ENCODE measurements at places on chromosomes 3 and 15. TPM values are rescaled to one million over a fixed set of nuclear protein-coding genes. Genes with fewer than 3 reads are reported as not detected.

GRCh38 chr3:155382396-155383042 lies 89.0 kb upstream of the STRIT1 start:
- no peak for DNase-seq

SLC22A13 gene
- not detected for total RNA-seq

- no peak for DNase-seq
Measured at GRCh38 chr3:51721062-51721745, 14.3 kb downstream of the GRM2 start.

CHRD gene
- 1.9 TPM for total RNA-seq

SELENOS gene
- 102 TPM for total RNA-seq

- no peak for DNase-seq
Measured at GRCh38 chr15:83194528-83194927, 13.1 kb downstream of the HDGFL3 start.

EPHB1 gene
- total RNA-seq: 11.0 TPM

GRCh38 chr3:149736175-149736952 lies 15.9 kb downstream of the COMMD2 start:
- DNase-seq: no peak

GRCh38 chr3:177529071-177529550 lies 331.8 kb upstream of the TBL1XR1 start:
- DNase-seq: no peak

GRCh38 chr15:91408476-91409076 lies 308.5 kb downstream of the SV2B start:
- DNase-seq: no peak

- no peak for DNase-seq
Measured at GRCh38 chr15:57171426-57171825, 204.9 kb upstream of the CGNL1 start.

DNA sequence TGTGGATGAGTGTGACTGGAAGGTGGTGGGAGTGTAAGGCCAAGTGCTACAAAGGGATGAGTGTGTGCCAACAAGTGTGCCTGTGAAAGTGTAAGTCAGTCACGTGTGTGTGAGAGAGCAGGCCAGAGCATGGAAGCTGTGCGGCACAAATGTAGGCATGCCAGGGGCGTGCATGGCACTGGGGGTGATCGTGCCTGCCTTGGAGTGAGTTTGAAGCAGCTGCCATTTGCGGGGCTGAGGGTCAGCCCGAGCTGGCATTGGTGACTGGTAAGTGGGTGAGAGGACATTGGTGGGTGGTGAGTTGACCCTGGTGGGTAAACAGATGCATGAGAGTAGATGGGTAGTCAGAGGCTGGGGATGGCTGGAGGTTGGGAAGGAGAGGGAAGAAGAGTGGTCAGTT lies 24.5 kb downstream of the CD276 start:
- DNase-seq: no peak

DNA sequence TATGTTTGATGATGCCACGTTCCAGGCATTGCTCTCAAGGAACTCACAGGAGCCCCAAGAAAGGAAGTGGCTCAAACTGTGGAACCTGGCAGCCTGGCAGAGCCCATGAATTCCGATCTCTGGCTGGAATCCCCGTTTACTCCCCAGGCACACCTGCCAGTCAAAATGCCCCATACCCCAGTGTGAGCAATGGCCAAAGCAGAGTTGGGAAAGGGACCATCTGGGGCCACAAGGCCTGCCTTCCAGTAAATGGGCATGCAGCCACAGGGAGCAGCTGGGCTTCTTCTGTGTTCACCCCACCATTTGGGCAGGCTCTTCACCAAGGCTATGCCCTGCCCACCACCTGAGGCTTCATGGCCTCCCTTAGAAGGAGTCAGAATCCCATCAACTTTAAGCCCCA lies 257.0 kb upstream of the GOLGA6L4 start:
- DNase-seq: no peak

DNA sequence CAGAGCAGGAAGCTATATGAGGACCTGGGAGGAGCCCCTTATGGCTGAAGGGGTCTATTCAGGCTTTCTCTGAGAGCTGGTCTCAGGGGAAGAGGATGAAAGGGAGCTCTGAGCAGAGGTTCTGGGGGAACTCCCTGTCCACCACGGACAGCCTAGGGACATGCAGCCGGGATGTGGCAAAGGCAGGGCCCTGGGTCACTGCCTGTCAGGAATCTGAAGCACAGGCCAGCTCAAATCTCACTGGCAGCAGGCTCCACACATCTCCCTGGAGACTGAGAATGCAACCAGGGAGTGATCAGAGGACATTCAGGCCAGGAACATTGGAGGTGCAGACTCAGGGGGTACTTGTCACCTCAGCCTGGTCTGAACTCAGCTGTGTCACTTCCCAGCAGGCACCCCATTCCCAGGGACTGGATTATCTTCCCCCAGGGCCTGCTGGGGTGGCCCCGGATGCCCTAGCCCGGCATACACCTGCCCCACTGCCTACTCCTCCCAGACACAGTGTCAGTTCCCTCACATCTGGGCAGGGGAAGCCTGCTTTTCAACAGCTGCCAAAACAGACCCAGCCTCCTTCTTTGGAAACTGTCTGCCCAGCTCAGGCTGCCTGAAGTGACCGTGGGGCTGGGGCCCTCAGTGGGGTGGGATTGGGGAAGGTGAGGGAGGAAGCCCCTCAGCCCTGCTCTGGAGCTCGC lies 18.3 kb upstream of the SEMA3F start:
- no peak for DNase-seq

DNA sequence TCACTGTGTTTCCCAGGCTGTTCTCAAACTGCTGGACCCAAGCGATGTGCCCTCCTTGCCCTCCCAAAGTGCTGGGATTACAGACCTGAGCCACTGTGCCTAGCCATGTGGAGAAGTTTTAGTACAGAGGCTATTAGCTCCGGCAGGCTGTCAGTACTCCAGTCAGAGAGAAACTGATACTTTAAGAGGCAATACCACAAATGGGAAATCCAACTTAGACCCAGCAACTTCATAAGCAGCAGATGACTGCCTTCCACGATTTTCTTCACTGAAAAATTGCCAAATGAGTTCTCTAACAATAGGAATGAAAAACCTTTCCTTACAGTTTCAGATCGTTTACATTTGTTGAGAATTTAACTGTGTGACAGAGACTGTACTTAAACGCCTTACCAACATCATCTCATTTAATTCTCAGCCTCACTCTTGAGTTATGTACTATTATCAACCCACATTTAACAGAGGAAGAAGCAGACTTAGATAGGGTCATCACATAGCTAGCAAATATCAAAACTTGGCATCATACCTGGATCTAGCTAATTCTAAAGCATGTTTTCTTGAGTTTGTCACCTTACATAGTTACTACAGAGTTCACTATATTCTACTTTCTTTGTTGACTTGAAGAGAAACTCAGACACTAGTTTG lies 127.4 kb downstream of the TCF12 start:
- DNase-seq: no peak

CATSPER2 gene
- 0.29 TPM for total RNA-seq

- DNase-seq: peak; percentile 36
Measured at GRCh38 chr15:64681424-64682024, 93.9 kb downstream of the RBPMS2 start.

DCBLD2 gene
- total RNA-seq: 175 TPM

LCMT2 gene
- 6.7 TPM for total RNA-seq

DNA sequence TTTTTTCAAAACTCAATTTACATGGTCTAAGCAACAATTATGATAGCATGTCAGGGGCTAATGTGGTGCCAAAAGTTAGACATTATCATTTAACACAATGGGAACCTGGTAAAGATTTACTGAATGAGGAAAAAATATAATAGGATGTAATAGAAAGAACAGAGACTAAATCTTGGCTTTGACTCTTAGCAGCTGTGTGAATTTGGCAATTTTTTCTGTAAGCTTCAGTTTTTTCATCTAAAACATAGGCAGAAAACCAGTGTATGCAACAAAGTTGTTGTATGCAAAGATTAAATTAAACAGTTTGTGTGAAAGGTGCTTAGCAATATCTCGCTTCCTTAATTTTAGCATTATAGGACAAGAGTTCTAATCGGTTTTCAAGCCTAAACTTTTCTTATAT lies 57.6 kb downstream of the ZBTB20 start:
- no peak for DNase-seq

DNA sequence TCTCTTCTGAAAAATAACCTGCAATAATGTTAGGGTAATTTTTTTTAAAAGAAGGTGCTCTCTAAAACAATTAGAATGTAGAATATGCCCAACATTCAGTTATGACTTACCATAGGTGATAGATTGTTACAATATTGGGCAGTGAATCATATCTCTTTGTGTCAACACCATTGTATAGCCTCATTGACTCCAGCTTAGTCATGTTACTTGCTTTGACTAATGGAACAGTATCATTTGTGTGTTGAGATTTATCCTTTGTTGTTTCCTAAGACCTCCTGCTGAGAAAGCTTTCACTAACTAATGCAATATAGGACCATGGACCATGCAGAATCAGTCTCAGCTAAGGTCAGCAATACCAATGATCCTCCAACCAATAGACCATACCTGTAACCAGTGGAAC lies 1106.4 kb downstream of the SI start:
- DNase-seq: no peak

DNA sequence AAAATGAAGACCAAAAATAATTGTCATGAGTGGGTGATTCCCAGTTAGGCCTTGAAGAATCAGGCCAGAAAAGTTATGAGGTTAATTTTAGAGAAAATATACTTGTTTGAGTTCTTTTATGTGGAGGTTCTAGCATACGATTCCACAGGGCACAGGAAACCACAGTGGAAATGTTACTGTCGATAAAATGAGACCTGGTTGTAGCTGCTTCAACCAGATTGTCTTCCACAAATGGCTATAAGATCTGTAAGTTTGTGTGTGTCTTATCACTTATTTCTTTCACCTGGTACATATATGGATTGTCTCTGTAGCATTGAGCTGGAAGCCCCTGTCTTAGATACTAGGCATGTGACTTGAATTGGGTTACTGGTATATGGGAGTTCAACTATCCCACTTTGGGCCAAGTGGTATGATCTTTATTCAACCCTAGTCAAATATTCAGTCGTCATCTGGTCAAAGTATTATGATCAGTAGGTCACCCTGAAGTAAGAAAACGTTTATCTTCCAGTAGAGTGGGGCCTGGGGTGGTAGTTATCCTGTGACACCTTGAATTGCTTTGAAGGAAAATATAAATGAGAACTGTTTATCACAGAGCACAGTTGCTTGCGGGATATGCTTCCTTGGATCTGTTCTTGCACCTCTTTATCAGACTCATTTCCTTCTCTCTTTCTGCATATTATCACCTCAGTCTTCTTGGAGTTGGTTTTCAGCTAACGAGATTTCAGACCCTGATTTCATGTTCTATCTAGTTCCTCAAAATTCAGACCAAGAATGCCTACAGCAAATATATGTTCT lies 21.5 kb upstream of the ZNF609 start:
- no peak for DNase-seq

SCG5 gene
- 3.7 TPM for total RNA-seq

- DNase-seq: no peak
Measured at GRCh38 chr15:45458746-45459403, 63.7 kb downstream of the SLC30A4 start.

DNA sequence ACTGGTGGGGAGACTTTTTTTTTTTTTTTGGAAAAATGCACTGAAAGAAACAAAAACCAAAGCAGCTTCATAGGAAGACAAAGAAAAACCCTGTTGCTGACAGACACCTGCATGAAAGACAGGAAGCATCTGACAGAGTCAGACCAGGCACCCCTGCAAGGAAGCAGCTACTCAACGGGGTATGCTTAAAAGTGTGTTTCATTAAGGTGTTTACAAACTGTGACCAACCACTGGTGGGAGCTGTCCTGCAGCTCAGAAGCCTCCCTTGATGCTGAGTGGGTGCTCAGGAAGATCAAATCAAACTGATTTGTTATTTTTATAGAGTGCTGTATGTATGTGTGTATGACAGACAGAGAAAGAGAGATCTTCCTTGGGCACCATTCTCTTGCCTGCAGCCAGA lies 34.7 kb upstream of the AGBL1 start:
- no peak for DNase-seq

TGM4 gene
- not detected for total RNA-seq

GRCh38 chr3:15822281-15822680 lies 24.5 kb upstream of the ANKRD28 start:
- no peak for DNase-seq

DNA sequence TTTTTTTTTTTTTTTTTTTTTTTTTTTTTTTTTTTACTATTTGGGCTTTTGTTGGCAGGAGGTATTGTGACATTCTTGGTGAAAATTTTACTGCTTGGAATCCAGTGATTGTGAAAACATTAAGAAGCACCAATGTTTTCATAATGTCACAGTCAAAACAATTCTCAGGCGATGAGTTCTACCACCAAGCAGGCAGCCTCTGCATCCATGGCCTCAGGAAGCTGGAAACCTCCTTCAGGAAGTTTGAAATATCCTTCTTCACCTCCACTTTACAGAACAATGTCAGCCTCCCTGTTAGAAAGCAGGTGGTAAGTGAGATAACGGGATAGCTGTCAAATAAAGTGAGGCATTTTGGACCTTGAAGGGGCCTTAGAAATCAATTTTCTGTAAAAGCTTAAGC lies 98.3 kb downstream of the MEX3B start:
- DNase-seq: no peak

- no peak for DNase-seq
Measured at GRCh38 chr3:9903238-9903624, 583 bp downstream of the IL17RE start.

DNA sequence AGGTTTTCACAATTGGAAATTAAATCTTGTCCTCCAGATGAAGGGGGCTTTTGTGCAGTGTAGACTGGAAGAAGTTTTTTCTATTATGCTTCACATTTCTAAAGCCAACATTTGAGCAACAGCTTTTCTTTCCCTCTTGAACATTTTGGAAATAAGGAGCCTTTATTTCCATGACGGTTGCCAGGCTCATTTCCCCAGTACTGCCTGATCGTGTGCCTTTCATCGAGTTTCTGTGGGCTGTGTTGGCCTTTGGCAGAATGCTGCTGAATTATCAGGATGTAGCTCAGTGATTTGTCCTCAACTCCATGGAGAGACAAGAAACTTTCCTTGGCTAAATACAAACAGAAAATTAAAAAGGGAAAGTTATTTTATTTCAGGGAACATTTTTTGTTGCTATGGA lies 314.8 kb upstream of the LRRC3B start:
- DNase-seq: no peak

DNA sequence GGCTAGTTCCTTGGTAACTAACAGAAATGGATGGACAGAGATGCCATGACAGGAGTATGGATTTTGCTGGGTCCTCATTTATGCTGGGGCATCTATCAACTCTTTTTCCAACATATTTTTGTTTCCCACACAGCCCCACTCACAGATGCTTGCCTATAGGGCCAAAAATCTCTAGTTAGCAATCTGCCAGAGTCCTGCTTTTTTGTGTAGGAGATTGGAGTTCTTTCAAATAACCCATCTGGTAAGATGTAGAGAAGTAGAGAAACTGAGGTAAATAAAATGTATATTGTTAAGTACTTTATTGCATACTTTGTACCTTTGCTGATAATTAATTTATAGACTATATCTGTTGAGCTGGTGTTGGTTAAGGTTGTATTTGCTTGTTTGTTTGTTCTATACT lies 456.5 kb upstream of the GOLIM4 start:
- DNase-seq: no peak

Data from glomerular endothelial cell (primary cell).